ENCODE measurements at places on chromosomes 16 and 17. TPM values are rescaled to one million over a fixed set of nuclear protein-coding genes. Genes with fewer than 3 reads are reported as not detected.

Gene SPATA32
- 1.4 TPM for total RNA-seq

Gene CCR7
- 311 TPM for total RNA-seq

Gene KRTAP4-6
- not detected for total RNA-seq

Gene CPHXL2
- total RNA-seq: not detected

Gene CHTF18
- total RNA-seq: 74.5 TPM

GRCh38 chr16:85930301-85930700 lies 31.3 kb downstream of the IRF8 start:
- DNase-seq: no peak
